ENCODE measurements at places on chromosomes 5 and 9.
A peak's percentile ranks its signal among the peaks of the same experiment; 100 is the strongest.

DNA sequence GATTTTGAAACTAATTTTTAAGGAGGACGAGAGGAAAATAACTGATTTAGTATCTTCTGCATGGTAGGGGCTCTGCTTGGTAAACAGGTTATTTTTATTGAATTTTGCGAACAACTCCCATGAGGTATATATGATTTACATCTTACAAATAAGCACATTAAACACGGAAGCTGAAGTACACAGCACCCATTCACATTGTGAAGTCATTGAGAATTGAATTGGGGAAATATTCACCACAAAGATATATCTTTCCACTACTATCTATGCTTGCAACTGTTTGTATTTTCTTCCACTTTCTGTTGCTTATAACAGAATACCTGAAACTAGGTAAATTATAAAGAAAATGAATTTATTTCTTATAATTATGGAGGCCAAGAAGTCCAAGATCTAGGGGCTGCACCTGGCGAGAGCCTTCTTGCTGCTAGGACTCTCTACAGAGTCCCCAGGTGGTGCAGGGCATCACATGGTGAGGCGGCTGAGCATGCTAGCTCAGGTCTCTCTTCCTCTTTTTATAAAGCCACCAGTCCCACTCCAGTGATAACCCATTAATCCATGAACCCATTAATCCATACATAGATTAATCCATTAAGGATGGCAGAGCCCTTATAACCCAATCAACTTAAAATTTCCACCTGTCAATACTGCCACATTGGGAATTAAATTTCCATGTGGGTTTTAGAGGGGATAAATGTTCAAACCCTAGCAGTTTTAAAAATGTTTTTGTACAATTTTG, 79.0 kb upstream of the ZNF608 start:
- DNase-seq, result no peak

GRCh38 chr5:17829456-17829855, 195.2 kb downstream of the TAF11L14 start:
- DNase-seq, result no peak

DNA sequence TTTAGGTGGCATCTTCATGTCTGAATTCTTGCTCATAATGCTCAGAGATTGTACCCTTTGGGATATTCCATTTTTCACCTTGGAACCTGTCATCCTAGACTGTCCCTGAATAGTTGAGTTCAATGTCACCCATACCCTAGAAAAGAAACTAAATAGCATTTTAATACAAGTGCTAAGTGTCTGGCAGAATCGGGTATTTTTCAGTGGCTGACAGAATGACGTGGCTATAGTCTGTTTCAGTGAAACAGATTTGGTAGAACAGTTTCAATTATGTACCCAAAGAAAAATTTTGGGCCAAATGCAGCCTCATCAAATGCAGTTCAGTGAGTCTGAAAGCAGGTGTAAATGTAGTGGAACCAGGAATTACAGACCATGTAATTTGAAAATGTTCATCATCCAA, 1041.2 kb downstream of the DTWD2 start:
- no peak for DNase-seq

DNA sequence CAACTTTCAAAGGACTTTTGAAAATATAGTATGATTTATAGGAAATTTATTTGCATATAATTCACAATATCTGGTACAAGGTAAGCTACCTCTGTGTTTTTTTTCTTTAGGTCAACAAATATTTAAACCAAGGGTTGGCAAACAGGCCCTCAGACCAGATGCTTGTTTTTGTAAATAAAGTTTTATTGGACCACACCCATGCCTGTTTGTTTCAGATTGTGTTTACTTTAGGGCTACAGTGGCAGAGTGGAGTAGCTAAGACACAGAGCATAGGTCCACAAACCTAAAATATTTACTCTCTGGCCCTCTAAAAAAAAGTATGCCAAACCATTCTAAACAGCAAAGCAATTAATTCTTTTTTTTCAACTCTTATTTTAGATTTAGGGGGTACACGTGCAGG, 119.7 kb upstream of the CCDC152 start:
- no peak for DNase-seq

- no peak for DNase-seq
Observed at GRCh38 chr5:1420211-1421195, 24.7 kb downstream of the SLC6A3 start.

DNA sequence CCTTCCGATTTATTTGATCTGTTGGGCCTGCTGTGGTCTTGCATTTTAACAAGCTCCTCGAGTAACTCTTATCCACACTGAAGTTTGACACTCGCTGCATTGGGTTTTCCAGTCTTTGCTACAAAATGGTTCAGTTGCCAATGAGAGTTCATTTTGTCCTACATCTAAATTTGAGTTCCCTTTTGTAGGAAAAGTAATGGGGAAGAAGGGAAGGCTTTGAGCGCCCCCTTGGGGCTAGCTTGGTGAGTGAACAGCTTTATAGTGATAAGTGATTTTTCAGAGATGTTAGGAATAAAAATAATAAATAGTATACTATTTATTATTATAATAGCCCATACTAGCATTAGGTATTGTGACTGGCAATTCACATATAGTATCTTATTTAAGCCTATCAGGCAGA, 89.9 kb upstream of the GNAQ start:
- peak; percentile 80 for DNase-seq

DNA sequence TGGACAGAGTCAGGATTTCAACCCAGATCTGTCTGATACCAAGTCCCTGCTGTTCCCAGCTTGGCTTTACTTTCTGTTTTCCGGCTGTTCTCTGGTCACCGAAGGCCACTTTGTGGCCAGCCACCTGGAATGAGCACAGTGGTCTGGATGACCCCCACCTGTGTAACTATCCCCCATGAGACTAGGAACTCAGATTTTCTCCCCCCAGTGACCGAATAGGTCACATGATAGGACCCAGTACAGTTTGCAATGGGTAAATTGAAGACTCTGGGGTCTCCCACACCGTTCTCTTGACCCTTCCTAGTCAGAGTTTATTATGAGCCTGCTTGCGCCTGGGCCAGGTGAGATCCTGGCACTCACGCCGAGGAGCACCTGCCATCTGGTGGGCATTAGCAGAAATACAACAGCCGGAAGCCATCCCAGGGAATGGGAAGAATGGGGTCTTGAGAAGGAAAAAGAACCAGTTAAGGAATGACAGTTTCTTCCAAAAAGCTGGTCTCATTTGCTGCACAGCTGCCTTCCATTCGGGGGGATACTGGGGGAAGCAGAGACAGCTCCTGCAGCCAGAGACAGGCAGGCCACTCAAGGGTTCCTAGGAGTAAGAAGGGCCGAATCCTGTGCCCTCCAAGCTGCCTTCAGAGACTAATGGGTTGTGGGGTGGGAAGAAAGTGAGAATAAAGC, 7.1 kb downstream of the PHYHD1 start:
- peak; percentile 71 for DNase-seq

GRCh38 chr5:52359261-52359660, 428.5 kb upstream of the ITGA1 start:
- DNase-seq, result peak; percentile 92

- DNase-seq, result no peak
Observed at GRCh38 chr5:74851684-74852353, 14.4 kb downstream of the FAM169A start.

DNA sequence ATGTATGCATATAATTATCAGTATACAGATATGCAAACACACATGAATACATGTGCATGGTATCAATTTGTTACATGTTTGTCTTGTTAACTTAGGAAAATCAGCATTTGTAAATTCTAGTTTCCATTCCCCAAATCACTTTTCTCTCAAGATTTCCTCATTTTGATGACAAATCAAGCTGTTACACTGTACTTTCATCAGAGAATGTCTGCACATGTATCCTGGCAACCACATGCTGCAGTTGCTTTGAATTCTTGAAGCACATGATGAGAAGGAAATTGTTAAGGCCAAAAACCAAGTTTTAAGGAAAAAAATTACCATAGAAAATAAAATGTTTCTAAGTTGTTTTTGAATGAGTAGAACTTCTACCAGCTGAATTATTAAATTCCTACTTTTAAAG, 1834.5 kb downstream of the EFNA5 start:
- DNase-seq, result no peak

DNA sequence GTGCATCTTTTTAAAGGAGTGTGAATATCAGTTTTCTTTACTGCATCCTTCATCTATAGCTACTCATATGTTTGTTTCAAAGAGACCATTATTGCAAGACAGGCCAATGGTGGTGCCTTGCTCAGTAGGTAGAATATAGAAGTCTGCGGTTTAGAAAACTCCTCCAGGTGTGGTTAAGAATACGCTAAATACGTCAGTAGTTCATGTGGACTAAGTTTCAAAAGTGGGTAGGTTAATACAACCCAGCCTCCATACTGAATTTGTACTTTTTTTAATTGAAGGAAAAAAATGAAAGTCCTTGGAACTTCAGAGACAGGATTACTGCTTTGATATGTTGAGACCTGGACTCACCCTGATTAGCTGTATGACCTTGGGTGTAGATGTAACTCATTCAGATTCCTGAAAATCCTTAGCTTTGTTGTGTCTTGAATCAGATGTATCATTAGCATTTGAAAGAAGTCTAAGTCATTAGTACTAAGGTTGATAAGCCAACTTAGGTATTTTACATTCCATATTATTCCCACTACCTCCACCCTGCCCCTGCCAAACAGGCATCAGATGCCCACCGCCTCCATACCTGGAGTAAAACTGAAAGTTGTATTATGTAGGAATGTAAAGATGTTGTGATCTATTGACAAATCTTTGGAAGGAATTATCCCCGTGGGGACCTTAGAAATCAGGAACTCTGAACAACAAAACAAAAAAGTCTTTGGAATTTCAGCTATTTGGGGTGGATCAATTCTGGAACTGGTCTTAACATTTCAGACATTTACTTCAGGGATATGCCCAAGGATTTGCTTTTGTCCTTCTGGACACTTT, 6.1 kb downstream of the BASP1 start:
- DNase-seq, result peak; percentile 95

DNA sequence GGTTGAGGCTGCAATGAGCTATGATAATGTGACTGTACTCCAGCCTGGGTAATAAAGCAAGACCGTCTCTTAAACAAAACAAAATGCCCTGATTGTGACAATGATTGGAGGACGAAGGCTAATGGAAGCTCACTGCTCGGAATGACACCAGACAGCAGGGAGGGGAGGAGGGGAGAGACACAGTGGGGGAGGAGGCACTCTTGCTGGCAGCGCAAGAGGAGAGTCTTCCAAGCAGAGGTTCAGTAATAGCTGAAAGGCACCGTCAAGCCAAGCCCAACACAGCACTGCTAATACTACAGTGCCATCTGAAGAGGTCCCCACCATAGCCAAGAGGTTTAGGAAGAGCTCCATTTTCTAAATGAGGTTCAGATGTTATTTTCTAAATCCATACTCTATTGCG, 102.3 kb downstream of the GLDC start:
- DNase-seq, result no peak

GRCh38 chr9:71393005-71393404, 271.6 kb upstream of the TRPM3 start:
- no peak for DNase-seq

- no peak for DNase-seq
Observed at GRCh38 chr5:115170929-115171510, 1.3 kb upstream of the TRIM36 start.

GRCh38 chr5:113099822-113100221, 123.2 kb downstream of the DCP2 start:
- no peak for DNase-seq

- no peak for DNase-seq
Observed at GRCh38 chr9:93028448-93029006, 30.0 kb upstream of the SUSD3 start.

- DNase-seq, result no peak
Observed at GRCh38 chr9:70983723-70984295, 137.6 kb downstream of the TRPM3 start.

DNA sequence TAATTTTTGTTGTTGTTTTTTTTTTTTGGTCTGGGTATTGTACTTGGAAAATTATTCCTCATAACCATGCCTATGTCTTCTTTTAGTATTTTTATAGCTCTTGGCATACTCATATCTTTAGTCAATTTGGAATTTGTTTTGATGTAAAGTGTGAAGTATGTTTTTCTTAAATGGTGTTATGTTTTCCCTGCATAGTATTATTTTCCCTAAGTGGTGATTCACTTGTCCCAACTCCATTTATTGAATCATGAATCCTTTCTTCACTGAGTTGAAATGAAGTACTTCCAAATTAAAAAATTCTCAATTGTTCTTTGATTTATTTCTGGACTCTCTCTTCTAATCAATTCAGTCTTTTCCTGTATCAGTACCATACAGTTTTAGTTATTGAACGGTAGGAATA, 46.5 kb downstream of the POLK start:
- no peak for DNase-seq

DNA sequence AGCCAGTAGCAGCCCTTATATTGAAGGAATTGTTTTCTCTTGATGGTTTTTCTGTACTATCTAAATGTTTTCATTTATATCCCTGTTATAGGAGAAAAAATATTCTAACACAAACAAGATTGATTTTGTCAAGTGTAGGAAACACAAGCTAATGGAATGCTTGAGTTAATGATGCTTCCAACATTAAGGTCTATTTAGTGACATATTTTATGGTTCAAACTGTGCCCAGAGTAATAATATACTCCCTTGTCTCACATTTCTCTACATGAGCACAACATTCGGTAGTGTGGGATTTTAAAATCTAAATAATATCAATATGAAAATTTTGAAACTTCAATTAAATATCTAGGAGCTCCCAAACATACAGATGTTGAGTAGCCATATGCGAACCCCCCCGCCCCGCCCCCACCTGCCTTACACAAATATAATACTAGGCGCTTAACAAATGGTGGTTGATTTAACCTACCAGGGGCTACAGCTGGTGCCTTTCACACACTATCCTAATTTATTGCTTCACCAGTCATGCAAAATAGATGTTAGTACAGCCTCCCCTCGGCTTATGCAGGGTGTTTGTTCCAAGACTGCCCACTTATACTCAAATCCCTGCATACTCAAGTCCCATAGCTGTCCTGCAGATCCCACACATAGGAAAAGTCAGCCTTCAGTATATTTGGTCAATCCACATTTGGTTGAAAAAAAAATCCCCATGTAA, 124.1 kb upstream of the ACO1 start:
- DNase-seq, result no peak

DNA sequence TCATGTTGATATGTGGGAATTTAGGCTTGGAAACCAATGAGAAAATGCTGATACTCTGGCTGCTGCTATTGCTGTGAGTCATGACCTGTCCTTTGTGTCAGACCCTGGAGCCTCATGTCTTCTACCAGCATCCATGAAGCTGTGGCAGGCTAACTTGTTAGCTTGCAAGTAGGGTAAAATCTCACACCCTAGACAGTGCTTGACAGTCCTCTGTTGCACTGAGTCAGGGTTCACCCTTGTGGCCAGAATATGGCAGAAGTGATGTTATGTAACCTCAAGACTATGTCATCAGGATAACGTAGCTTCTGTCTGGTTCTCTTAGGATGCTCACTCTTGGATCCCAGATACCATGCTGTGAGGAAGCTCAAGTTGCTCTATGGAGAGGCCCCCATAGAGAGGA, 110.8 kb downstream of the LHX2 start:
- DNase-seq, result no peak

All from HAP-1 (cell line).